ENCODE measurements at places on chromosomes 11 and 22.

GRCh38 chr22:27718186-27719035, 83.1 kb downstream of the MN1 start:
- DNase-seq, result no peak

GRCh38 chr22:24379536-24379935, 47.9 kb upstream of the ADORA2A start:
- DNase-seq, result peak; percentile 10

- DNase-seq, result no peak
Measured at GRCh38 chr11:5605849-5606248, 9.4 kb downstream of the TRIM6 start.

GRCh38 chr11:134412203-134413042, at the start of gene B3GAT1:
Gene B3GAT1 (minus strand): TSS chr11:134412242. CDS start chr11:134387659, 24,583 bp downstream.
- no peak for DNase-seq

GRCh38 chr11:2683806-2684205, 16.0 kb downstream of the KCNQ1OT1 start:
- no peak for DNase-seq

DNA sequence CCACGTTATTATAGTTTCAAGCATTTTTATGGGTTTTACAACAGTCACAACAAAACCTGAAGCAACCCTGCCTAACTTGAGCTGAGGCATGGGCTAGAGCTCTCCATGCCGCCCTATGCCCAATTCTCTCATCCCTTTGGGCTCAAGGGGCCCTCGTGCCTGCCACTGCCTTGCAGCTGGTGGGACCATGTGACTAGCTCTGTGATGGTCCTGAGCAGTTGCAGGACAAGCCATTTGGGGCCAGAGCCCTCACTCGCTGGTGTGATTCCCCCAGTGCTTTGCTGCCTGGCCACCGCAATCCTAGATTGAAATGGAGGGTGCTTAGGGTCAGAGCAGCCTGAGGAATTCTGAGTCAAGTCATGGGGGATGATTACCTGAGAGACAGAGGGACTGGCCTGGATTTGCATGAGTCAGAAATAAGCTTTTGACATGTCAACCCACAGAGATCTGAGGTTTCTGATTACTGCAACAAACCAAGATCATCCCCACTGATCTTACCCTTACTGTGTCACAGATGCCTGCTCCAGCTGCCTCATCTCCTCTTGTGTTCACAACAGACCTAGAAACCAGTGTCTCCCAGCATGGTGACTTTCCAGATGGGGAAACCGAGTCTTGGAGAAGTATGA, 323.7 kb downstream of the BRD1 start:
- no peak for DNase-seq

- DNase-seq, result no peak
Measured at GRCh38 chr11:73314117-73314961, 6.3 kb downstream of the ARHGEF17 start.

GRCh38 chr11:120598517-120599257, 87.1 kb downstream of the GRIK4 start:
- DNase-seq, result no peak

DNA sequence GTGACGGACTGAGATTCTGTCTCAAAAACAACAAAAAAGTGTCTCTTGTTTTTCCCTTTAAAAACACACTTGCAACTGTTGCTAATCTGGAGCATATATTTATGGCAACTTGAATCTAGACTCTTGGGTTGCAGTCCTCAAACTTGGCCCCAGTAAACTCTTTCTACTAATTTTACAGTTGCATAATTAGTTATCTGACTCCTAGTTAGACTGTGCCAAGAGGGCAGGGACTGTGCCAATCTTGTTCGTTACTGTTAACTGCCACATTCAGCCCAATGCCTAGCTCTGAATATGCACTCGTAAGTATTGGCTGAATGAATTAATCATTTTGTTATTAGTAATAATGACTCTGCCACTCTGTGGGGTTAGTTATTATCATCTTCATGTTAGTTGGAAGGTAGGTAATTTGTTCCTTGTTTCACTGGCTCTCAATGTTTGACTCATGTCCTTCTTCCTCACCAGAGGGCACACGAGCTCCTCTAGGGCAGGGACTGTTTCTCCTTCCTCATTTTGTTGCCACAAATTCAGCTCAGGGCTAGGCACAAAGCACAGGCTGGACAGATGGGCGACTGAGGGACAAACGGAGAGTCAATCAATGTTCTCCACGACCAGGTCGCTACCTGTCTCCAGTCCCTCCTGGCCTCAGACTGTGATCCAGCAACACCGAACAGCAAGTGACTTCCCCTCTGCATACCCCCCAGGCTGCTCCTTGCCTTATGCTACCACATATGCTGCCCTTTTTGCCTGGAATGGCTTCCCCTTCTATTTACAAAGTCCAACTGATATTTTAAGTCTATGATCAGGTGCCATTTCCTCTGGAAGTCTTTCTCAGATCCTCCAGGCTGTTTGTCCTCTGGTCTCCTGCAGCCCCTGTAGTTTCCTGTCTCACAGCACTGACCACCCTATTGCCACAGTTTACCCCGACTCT, 9.0 kb downstream of the CLPB start:
- DNase-seq, result no peak

DNA sequence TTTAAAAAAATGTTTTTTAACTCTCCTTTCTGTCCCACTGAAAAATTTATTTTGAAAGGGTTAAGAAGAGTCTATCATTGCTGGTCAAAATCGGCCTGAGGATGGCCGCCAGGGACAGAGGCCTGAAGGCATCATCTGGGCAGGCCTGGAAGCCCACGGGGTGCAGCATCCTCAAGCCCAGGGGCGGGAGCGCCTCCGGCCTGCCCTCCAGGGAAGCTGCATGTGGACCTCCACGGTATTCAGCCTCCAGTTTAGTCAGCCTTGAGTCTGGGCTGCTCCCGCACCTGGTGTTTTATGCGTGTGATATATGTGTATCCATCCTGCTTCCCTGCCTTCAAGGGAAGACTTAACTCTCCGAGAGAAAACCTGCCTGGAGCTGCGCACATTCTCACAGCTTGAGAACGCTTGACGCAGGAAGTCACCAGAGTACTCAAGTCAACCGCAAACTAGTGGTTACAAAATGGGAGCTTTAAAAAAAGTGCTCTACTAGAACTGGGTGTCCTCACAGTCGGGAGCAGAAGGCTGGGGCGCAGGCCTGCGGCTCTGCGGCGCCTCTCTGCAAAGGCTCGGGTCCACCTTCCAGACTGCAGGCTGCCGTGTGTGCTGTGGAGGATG, 13.6 kb upstream of the BID start:
- no peak for DNase-seq

- no peak for DNase-seq
Measured at GRCh38 chr11:72600557-72600956, 73.7 kb downstream of the PDE2A start.

Data from naive thymus-derived CD8-positive, alpha-beta T cell (primary cell).